Activated B cell treated with CpG ODN at 0.5 μM for 24 hours (primary cell): ENCODE measurements at places on chromosomes 6 and 20.

- DNase-seq: no peak
Measured at GRCh38 chr20:513429-513828, 30.2 kb downstream of the CSNK2A1 start.

- no peak for DNase-seq
Measured at GRCh38 chr6:87914637-87915395, 132.8 kb upstream of the SPACA1 start.

- no peak for DNase-seq
Measured at GRCh38 chr20:21103582-21104465, 2.3 kb downstream of the LINC00237 start.

- DNase-seq: no peak
Measured at GRCh38 chr20:47089151-47089550, 194.5 kb downstream of the EYA2 start.

DNA sequence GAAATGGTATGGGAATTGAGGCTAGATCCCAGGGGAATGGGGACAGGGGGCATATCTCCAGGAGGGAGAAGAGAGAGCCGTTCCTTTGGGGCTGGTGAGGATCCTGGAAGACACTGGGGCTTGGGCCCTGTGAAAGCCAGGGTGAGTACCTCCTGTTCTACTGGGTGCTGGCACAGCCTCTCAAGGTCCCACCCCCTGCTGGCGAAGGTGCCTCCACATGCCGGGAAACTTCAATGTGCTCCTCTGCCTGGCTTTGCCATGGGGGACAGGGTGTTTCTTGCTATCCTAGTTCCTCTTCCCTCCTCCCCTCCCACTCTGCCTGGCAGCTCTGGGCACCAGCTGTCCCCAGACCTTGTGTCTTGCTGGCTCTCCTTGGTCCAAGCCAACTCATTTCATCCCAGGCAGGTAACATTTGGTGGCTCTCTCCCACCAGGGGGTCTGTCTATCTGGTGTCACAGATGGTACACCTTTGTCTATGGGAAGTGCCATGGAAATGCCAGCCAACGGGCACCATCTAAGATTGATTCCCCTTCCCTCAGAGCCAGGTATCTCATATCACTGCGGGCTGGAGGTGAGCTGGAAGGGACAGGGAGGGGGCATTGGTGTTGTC lies 56.8 kb downstream of the MDGA1 start:
- DNase-seq: no peak

DNA sequence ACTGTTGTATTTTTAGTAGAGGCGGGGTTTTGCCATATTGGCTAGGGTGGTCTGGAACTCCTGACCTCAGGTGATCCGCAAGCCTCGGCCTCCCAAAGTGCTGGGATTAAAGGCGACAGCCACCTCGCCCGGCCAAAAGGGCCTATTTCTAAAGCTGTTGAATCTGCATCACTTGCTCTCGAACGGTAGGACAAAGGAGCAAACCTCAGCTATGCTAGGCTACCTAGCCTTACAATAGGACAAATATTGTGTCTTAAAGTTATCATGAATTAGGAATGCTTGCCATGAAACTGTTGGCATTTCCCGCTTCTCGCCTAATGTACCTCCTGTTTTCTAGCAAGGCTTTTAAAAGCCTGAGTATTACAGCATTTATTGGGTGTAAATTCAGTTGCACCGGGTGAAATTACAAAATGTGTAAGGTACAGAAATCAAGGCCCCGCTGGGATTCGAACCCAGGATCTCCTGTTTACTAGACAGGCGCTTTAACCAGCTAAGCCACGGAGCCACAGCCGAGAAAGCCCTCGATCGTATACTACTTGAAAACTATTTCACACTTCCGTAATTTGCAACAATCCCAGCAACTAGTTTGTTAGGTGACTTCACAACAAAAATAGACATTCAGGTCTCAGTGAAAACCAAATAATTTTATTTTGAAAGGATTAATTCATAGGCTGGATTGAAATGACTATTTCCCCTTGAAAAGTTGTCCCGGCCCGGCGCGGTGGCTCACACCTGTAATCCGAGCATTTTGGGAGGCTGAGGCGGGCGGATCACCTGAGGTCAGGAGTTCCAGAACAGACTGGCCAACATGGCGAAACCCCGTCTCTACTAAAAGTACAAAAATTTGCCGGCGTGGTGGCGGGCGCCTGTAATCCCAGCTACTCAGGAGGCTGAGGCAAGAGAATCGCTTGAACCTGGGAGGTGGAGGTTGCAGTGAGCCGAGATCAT lies 211.6 kb upstream of the ZNF184 start:
- DNase-seq: no peak

DNA sequence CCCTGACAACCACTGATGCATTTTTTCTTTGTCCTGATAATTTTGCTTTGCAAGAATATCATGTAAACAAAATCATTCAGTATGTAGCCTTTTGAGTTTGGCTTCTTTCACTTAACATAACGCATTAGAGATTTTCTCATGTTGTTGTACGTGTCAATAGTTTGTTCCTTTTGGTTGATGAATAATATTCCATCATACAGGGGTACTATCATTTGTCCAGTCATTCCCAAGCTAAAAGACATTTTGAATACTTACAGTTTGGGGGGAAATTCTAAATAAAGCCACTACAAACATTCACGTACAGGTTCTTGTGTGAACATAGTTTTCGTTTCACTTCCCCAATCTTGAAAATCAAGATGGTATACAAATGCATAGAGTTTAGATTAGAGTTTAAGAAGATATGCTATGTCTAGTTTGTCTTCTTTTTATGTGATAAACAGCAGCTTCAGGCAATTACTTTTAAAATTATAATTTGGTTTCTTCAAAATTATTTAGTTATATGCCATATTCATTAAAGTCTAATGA lies 5.2 kb downstream of the HAO1 start:
- no peak for DNase-seq

DNA sequence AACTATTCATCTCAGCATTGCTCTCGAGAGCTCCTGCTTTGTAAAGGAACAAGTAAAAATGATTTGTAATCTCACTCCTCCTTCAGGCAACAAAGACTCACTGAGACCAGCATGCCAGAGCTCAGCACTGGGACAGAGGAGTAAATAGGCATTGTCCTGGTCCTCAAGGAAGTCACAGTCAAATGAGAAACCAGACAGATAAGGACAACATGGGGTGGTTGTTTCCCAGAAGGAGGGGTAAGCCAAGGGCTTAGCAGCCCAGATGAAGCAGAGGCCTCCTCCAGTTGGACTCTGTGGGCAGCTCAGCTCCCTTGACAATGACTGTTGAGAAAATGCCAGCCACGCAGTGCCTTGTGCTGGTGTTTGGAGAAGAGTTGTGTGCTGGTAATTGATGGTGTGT lies 425.7 kb upstream of the CHD6 start:
- DNase-seq: no peak

DNA sequence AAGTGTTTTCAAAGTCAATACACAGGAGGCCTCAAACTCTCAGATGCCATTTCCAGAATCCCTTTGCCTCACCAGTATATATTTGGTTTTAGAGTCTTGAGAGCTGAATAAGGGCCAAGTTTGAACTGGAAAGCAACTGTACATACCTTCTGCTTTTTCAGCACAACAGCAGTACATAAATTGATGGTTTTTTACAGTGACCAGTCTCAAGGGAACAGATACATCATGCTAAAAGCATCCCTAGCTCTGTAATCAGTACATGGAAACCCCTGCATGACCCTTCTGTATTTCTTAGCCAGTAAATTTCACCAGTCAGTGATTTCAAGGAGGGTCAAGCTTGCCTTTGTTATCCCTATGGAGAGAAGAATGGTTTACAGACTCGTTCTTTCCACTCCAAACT lies 40.6 kb upstream of the ECHDC1 start:
- no peak for DNase-seq

GRCh38 chr20:12012241-12013222 lies 94.8 kb downstream of the BTBD3 start:
- no peak for DNase-seq

DNA sequence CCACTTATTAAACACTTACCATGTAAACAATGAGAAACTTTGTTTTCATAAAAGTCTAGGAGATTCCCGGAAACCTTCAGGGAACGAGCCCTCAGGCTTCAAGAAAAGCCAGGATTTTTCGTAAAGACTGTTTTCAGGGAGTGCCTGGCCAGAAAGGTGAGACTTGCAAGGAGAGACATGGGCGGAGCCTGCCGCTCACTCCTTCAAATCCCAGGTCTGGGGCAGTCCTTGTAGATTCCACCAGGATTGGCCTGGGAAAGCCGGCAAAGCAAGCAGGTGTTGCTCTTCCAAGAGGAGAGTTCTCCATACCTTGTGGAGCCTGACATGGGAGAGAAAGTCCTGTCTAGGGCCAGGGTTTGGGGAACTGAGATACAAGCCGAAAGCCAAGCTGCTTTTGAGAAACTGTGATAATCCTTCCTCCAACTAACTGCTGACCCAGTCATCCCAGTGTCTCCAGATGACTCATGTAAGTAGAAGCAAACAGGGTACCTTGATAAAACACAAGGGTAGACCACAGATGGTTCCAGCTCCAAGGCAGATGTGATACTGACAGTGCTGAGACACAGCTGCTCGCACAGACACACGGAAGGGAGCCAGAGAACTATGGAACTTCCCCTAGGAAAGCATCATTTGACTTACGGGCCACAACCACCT lies 69.4 kb upstream of the NAA20 start:
- DNase-seq: no peak

DNA sequence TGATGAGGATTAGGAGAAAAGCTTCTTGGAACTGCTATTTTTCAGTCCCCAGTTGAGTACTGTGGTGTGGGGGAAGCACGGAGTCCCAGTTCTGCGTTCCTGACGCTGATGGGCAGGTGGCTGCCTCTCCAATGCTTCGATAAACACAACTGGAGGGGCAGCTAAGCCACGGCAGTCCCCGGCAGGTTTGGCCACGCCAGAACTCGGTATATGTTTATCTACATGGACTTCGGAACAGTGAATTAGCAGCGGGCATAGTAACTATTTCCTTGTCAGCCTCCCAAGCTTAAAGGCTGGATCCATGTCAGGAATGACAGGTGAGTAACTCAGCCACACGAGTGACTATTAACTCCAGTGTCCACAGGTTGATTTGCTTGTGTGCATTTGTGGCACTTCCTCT lies 354.4 kb downstream of the ZFAND3 start:
- DNase-seq: no peak

- no peak for DNase-seq
Measured at GRCh38 chr20:14866841-14867514, 529.6 kb upstream of the FLRT3 start.

DNA sequence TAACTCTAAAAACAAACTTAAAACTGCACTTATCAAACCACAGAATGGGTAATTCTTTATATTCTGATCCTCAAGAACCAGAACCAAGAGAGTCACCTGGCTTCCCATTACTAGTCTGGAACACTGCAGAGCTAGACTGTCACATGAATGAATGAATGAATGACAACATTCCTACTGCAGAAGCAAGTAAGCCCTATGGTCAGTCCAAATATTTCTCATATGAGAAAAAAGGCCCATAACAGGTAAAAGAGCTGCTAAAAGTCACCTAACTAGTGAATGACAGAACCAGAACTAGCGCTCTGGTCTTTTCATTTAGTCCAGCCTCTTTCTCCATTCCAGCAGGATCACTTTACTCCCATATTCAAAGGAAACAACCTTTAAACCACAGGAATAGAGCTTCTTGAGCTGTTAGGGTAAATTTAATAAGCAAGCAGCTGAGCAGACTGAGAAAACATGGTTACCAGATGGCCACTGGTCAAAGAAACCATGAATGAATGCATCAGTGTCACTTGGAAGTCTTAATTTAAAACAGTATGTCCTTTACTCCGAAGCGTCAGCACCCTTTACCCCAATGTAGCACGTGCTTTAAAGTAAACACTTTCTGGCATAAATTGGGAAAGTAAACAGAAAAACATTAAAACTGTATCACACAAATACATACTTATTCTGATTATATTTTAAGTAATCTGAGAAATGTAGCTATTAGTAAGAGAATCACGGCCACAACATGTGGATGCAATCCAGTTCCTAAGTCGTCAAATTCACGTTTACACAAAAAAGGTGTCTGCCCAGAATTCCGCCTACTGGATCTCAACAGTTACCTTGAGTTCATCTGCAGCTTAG lies 1.4 kb downstream of the PREP start:
- no peak for DNase-seq
